ENCODE measurements at places on chromosomes 13 and 19.

DNA sequence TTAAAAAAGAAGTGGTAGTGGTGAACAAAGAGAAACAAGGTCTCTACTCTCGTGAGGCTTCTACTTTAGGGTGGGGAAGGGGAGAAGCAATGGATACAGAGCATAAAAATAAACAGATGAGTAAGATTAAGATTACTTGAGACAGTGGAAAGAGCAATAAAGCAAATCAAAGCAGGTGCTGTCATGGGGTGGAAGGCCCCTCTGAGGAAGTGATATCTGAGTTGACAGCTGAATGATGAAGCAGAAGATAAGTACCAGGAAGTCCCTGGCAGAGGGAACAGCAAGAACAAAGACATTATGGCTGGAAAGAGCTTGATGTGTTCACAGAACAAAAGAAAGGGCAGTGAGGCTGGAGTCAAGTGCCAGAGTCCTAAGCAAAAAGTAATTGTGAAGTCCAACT is 221.8 kb downstream of the ENOX1 start:
- no peak for DNase-seq

- no peak for DNase-seq
These were observed 18.7 kb downstream of the MIPEP start for GRCh38 chr13:23870356-23871140.

GRCh38 chr13:111295886-111296285 is 24.6 kb upstream of the TEX29 start:
- DNase-seq, result no peak

DNA sequence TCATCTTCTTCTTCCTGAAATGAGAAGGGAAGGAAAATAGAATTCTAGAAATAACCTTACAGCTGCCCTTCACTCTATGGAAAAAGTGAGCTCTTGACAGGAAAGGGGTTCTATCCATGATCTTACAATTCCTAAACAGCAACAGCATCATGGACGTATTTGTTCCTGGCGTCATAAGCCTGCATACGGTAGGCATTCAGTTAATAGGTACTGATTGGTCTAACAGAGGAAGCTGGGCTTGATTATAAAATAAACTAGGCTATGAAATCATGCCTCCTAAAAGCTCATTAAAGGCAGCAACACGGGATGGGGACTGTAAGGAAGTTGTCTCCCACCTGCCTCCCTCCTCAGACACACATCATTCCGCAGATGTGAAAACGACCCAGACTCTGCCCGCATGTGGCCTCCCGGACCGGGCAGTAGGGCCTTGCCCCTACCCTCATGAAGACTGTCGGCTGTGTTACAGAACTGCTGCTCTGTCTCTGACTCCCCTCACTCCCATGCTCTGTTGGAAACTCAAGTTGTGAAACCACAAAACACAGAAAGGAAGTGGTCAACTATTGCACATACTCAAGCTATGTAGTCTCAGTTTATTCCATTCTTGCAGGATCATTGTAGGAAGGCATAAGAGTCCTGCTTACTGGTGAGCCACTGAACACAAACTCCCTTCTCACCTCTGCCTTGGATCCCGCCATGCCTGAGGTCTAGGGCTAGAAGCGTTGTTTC is 129.8 kb downstream of the DLEU7 start:
- no peak for DNase-seq

- DNase-seq, result peak; percentile 30
These were observed at the start of gene TJP3 for GRCh38 chr19:3708207-3708931. Gene TJP3 (plus strand): TSS chr19:3708384. CDS start chr19:3728433, 20,049 bp downstream.

DNA sequence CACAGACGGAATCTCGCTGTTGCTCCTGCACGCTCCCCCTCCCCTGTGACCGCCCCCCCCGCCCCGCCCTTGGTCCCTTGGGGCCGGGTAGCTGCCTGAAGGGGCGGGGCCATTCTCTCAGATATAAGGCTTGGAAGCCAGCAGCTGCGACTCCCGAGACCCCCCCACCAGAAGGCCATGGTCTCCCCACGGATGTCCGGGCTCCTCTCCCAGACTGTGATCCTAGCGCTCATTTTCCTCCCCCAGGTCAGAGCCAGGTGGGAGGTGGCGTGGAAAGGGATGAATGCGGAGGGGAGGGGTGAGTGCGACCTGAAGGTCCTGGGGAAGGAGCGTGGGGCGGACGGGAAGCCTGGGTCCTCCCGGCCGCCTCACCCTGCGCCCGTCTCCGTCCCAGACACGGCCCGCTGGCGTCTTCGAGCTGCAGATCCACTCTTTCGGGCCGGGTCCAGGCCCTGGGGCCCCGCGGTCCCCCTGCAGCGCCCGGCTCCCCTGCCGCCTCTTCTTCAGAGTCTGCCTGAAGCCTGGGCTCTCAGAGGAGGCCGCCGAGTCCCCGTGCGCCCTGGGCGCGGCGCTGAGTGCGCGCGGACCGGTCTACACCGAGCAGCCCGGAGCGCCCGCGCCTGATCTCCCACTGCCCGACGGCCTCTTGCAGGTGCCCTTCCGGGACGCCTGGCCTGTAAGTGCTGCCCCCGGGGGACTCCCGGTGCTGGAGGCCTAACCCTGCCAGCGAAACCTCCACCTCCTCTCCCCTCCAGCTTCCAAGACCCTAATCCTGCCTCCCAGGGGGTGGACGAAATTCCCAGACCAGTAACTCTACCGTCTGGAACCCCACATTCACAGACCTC is at the start of gene DLL3:
TSS of gene DLL3 (plus strand) at position 150 of the 845 bp plus-strand sequence. CDS start at position 178, 28 bp downstream.
- peak; percentile 90 for DNase-seq

GRCh38 chr19:55383279-55384130 is 587 bp downstream of the TMEM238 start:
- peak; percentile 51 for DNase-seq

GRCh38 chr19:34588249-34588648 is 88.7 kb downstream of the SCGB2B2 start:
- no peak for DNase-seq

- no peak for DNase-seq
These were observed 42.2 kb upstream of the CEACAM21 start for GRCh38 chr19:41533671-41534215.

DNA sequence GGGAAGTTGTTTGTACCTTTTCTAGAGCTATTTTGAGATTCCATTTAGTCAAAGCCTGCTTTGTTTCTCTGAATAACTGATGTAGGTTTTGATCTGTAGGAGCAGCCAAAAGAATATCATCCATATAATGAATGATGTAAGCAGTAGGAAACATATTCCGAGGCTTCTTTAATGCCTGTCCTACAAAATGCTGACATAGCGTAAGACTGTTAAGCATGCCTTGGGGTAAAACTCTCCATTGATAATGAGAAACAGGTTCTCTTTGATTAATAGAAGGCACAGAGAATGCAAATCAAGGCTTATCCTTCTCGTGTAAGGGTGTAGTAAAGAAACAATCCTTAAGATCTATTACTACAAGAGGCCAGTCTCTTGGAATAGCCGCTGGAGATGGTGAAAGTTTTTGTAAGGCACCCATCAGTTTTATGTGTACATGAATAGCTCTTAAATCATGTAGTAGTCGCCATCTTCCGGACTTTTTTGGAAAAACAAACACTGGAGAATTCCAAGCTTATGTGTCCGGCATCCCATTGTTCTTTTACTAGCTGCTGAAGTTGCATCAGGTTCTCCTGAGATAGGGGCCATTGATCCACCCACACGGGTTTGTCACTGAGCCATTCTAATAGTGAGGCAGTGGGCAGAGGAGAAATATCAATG is 13.5 kb downstream of the FPR3 start:
- DNase-seq, result no peak

GRCh38 chr13:23778879-23779278 is 110.3 kb downstream of the MIPEP start:
- DNase-seq, result no peak

DNA sequence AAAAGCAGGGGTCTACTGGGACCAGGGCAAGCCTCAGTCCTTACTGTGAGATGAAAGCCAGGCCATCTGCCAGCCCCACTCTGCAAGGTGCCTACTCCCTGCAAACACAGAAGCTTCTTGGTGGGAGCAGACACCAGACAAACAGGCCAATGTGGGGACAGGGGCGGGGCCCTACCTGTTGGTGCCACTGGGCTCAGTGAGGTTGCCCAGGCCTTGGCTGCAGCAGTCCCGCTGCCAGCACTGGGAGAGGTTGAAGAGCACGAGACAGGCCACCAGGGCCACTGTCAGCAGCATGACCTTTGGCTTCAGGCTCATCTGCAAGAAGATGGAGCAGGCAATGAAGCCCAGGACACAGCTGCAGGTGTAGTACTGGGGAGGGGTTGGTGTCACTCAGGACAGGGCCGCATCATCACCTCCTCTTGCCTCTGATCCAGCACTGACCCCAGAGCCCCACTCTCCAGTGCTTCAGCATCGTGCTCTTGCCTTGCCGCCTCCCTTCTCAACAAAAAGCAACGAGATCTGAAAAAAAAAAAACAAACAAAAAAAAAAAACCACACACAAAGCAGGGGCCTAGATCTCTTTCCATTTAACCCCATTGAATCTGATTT is 72.6 kb downstream of the NBEA start:
- DNase-seq, result no peak

GRCh38 chr19:9828551-9829063 is 889 bp downstream of the UBL5 start:
- DNase-seq, result no peak

- no peak for DNase-seq
These were observed 391.0 kb downstream of the LMO7 start for GRCh38 chr13:76027131-76027530.

DNA sequence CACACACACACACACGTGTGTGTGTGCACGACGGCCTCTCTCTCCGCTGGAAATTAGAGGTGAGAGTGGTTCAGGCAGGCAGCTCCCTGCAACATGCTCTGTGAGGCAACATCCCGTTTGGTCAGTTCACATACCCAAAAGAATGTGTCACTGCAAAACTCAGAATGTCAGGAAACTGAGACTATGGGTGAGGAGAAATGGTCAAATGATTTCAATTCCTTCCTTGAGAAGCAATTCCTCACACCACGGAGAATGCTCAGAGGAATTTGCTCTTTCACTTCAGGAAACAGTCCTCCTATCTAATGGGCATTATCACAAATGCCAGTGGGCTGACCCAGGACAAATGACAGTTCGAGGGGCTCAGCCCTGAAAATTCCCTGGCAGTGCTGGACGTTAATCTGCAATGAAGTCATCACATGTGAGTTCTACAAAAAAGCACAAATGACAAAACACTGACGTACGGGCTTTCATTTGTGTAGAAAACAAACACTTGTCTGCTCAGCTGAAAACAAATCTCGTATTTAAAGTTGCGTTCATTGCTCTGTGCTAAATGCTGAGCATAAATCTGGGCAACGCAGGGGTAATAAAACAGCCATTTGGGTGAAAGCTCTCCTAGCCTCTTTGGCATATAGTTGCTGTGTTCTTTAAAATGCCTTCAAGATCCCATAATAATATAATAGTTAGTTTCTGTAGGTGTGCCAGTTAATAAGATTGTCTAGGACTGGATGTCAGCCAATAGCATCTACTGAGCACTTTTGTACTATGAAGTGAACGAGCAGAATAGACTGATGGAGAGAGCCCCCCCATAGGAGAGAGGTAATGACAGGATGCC is 18.6 kb upstream of the LATS2 start:
- DNase-seq, result no peak

GRCh38 chr13:59371229-59371628 is 792.5 kb downstream of the DIAPH3 start:
- no peak for DNase-seq

- no peak for DNase-seq
These were observed 114.5 kb downstream of the RXFP2 start for GRCh38 chr13:31853643-31854326.

- DNase-seq, result no peak
These were observed 328.9 kb upstream of the SLC10A2 start for GRCh38 chr13:103395139-103395538.
